Bone marrow (tissue), 2 donors: ENCODE measurements at places on chromosomes 12 and 14.

- DNase-seq, result no peak
These were observed 9.9 kb downstream of the TUNAR start for GRCh38 chr14:95886366-95887056.

GRCh38 chr12:70277973-70278372 is 34.7 kb downstream of the CNOT2 start:
- DNase-seq, result no peak

DNA sequence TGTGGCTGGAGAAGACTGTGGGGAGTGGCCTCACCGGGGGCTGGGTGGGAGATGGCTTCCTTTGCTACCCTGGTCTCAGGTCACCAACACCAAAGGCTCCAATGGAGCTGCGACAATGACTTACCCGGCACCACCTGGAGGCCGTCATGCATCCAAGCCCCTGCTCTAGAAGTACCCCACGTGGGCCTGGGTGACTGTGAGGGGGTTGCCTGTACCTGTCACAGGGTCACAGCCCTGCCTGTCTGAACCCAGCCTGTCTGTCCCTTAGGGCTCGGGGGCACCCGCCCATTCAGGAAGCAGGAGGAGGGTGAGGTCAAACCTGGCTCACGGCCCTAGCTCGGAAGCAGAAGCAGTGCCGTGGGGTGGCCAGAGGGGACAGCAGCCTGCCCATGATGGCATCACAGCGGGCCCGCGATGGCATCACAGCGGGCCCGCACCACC is 18.9 kb downstream of the ABCB9 start:
- DNase-seq, result no peak

- DNase-seq, result peak; percentile 42
These were observed 54.4 kb upstream of the KCNA1 start for GRCh38 chr12:4855121-4855924.

DNA sequence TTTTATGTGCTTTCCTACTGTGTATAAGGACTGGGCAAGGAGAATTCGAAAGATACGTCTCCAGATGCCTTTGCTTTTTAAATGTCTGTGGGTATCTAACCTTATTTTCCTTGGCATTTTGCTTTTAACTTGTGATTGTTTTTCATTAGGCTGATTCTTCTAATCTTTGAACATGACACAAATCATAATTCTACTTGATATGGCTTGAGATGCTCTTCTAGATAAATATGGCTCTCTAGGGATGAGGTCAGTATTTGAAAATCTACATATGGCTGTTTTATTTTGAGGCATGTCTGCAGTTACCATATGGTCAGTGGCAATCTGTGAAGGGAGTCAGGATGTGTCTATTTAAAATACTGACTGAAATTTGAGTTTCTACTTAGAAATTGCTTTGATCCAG is 139.2 kb downstream of the SLC2A13 start:
- no peak for DNase-seq

DNA sequence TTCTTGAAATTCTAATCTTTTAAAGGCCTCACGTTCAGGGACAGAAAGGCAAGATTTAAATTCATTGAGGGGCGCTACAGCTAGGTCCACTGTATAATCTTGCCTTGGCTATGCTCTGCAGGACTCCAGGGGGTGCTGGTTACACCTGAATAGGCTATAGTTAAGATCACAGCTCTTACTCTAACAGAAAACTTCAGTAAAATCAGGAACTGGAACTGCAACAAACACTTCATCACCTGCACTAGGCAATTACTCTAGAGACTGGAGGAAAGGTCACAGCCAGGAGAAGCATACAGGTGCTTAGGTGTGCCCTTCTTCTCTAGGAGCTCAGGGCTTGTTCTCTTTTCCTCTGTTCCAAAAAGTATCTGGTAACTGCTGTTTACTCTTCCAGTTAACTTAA is 20.9 kb downstream of the SLCO1C1 start:
- DNase-seq, result no peak

DNA sequence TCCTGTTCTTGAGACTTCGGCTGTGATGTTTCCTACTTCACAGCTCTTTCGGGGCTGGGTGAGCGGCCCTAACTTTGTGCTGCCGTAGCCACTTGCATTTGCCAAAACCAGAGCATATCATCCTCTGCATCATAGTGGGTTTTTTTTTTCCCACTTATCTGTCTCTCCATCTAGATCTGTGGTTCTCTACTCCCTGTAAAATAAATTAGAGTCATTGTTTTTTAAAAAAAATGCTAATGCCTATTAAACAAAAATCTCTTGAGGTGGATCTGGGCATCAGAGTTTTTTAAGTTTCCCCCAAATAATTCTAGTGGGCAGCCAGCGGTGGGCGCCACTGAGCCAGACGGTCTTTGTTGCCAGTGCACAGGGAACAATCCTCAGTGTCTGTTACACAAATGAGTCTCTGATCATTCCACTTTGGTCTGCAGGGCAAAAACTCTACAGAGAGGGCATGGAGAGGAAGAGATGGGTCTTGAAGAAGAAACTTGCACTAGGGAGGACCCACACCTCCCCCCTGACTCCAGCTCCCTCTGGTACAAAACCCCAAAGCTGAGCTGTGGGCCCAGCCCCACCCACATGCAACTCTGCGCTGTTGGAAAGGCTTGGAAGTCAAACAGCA is 62.4 kb upstream of the BCL2L14 start:
- DNase-seq, result no peak

DNA sequence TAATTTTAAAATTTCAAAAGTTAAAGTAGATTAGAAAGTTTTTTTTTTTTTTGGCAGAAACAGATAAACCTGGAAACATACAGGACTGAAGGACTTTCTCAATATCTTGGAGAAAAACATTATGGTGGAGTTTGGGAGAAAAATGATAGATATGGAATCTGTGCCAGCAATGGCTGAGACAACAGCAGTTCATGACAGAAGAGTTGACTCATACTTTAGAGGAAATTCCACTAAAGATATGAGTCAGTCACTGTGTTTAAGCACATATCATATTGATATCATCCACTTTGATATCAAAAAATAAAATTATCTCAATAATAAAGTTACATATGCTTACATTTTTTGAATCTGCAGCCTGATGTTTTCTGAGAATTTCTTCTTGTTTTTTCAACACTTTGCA is 193.9 kb upstream of the OR4E1 start:
- DNase-seq, result no peak

GRCh38 chr14:100159094-100159864 is at the start of gene DEGS2:
DEGS2 (minus strand) TSS chr14:100159645; CDS start chr14:100159587, 58 bp downstream.
- DNase-seq, result no peak

GRCh38 chr12:44889926-44890325 is 13.8 kb upstream of the NELL2 start:
- DNase-seq, result no peak

GRCh38 chr12:55829967-55830600 is 697 bp upstream of the DNAJC14 start:
- DNase-seq, result peak; percentile 58

DNA sequence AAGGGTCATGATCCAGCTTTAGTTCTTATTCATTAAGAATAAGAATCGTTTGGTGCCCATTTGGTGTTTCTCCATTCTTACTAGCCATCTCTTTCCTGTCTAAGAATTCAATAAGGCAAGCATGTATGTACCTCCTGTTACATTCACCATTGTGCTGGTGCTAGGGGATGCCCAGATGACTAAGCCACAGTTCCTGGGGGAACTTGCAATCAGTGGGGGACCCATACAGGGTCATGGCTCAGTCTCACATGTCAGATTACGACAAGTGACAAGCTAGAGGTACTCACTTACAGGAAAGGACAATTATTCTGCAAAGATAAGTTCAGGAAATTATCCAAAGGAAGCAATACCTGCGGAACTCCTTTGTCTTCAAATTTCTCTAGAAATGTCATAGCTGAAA is 125.4 kb downstream of the STXBP6 start:
- DNase-seq, result no peak

GRCh38 chr14:35419429-35419841 is 14.9 kb upstream of the NFKBIA start:
- DNase-seq, result no peak

DNA sequence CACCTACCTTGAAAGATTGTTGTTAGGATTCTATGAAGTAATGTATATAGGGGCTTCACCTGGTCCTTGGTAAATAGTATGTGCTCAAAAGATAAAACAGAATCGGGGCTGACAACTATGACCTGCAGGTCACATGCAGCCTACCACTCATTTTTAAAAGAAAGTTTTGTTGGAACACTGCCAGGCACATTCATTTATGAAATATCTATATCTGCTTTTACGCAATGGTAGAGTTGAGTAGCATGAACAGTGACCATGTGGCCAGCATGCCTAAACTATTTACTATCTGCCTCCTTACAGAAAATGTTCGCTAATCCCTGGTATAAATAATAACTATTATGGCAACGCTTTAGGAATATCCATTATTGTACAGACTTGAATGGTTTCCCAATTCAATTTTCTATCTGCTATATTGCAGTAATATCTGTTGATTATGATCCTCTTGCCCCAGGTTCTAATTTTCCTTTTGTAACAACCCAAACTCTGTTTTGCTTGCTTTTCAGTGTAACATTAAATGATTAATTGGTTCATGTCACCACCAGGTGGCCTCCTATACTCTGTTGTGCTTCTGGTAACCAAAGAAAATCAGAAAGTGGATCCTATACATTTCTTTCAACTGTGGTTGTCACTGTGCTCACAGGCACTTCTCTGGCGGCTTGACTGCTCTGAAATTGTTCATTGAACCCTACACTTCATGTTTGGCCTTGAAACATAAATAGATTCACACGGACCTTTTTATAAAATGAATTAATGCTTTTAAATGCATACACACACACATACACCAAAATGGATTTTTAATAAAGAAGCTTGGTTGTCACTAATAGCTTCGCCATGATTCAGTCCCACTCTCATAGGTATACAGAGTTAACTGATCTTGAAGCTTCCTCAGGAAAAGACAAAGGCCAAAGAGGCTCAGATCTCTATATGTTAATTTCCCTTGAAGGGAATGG is 227.7 kb upstream of the NPAS3 start:
- DNase-seq, result no peak

DNA sequence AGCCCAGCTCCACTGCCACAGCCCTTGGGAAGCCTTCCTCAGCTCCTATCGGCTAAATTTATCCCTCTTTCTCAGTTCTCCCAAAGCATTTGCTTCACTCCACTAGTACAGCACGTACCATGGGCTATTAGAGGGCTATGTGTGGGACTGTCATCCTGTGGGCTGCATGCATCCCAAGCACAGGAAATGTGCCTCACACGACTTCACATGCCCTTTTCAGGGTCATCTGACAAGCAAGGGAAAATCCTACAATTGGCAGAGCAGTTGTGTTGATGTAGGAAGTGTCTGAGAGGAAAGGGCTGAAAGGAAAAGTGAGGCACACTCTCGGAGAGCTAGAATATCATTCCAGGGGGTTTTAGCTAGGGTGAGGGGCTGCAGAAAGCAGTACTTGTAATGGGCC is 47.6 kb downstream of the NINJ2 start:
- DNase-seq, result no peak

GRCh38 chr12:44589697-44590096 is 286.4 kb downstream of the NELL2 start:
- no peak for DNase-seq

GRCh38 chr14:56813143-56813551 is 2.9 kb upstream of the OTX2 start:
- no peak for DNase-seq

- DNase-seq, result peak; percentile 6
These were observed 137.5 kb upstream of the CPM start for GRCh38 chr12:69070319-69071090.

DNA sequence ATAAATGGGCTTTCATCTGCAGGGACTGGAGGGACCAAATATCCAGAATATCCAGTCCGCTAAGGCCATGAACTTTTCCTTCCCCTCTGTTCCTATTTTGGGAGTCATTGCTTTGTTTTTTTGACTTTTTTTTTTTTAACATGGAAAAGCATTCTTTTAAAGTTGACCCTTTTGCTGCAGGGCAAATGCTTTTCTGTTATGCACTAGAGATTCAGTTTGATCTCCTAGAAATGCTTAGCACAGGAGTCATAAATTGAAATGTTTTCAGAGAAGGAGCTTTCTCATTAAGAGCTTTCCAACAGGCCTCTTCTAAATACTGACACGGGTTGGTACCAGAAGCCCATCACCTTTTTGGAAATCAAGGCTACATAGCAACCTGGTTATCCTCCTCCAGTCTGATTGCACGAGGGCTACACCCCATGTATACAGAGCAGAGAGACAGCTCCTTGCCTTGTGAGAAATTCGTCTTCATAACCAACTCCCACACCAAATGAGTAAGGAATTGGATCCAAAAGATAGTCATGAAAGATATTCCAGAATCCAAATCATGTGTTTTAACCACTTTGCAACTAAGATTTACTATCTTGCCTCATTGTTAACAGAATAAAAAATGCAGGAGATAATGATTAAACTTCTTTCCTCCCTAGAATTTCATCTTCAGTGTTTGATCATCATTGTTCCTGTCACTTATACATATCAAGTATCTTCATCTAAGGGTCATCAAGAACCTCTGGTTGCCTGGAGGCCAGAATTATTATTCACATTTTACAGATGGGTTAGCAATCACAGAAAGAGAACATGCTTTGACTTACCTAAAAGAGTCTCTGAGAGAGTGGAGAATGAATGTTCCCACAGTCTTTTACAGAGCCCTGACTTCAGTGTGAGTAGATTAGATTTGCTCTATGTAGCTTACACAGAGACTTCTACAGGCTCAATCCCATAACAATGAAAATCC is 389.4 kb downstream of the ZFP36L1 start:
- DNase-seq, result no peak

GRCh38 chr14:62694075-62694474 is 351.2 kb downstream of the KCNH5 start:
- no peak for DNase-seq

DNA sequence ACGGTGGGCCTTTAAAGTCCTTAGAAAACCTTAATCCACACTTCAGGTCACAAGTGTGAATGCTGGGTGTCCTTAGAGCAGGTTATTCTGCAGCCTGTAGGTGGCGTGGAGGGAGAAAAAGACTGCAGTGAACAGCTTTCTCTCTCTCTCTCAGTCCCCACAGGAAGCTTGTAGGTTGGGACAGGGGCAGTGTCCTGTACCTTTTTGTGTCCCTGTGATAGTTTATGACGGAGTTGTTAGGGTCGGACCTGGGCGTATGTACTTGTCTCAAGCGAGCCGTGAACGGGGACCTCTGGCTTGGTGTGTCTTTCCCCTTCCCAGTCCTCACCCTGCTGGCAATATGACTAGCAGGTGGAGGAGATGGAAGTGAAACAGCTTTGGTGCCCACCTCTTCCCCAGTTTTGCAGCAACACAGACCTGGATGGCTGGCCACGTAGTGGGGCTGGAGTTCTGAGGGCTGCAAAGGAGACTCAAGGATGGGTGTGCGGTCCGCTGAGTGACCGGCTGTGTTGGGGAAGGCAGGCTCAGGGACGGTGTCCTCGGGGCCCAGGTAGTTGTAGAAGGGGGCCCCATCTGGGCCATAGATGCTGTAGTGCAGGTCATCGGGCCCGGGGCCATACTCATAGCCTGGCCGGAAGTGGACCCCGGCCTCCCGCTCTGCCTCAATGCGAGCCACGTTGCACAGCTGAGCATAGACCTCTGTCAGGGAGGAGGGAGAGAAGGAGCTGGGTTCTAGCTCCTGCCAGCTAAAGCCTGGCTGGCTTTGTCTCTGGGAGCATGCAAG is 8.9 kb downstream of the ISCA2 start:
- no peak for DNase-seq

DNA sequence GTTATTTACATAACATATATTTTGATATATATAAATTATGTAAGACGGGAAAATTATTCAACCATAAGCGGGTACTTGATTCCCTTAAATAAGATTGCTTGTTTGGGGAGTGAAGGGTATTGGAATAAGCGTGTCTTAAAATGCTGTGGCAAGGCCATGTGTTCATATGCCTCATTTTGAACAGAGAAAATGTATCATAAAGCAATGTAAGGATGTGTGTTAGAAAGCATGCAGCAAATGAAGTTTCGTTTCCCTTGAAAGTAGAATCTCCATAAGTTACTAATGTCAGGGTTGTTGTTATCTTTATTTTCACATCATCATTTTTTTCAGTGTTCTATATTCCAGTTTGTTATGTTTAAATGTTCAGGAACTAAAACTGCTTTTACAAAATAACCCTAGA is 465.6 kb downstream of the FOXG1 start:
- no peak for DNase-seq
